ENCODE measurements at places on chromosomes 1 and 21.
A peak's percentile ranks its signal among the peaks of the same experiment; 100 is the strongest.

DNA sequence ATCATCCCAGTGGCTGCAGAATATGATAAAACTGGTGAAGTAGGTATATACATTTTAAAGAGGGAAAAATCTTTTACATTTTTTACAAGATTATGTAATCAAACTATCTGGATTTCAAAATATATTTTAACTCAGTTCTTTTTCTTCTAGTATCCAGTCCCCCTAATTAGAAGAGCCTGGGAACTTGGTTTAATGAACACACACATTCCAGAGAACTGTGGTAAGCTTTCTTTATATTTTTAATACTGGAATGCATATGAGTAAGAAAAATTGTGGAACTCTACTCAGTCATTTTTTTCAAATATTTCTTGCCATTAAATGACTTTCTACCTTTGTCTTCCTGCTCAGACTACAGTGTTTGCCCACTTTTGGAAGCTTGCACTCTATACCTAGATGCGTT lies 8.2 kb downstream of the ACADM start:
- DNase-seq: no peak

DNA sequence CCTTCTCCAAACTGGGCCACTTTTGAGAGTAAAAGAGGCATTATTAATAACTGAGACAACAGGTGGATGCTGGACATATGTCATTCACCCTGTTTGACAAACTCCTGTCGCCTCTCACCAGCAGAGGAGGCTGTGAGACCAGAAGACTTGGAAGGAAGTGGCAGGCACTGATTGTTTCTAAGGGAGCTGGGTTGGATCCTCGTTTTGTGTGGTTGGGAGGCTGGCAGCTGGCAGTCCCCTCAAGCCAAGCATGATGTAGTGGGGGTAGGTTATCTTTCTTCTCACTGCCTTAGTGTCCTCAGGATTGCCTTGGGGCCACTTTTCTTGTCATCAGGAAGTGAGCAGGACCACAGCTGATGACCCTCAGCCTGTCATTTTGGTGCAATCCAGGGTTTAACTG lies 86.5 kb upstream of the KCNJ15 start:
- no peak for DNase-seq

- no peak for DNase-seq
Observed at GRCh38 chr1:94595658-94596057, 54.1 kb upstream of the F3 start.

GRCh38 chr1:236120721-236121153 lies 21.6 kb upstream of the GPR137B start:
- DNase-seq: peak; percentile 6

Measured in right lobe of liver (tissue), 6 donors.